ENCODE measurements at places on chromosomes 4 and X.

GRCh38 chr4:77615153-77615552, 9.5 kb downstream of the CXCL13 start:
- no peak for DNase-seq

DNA sequence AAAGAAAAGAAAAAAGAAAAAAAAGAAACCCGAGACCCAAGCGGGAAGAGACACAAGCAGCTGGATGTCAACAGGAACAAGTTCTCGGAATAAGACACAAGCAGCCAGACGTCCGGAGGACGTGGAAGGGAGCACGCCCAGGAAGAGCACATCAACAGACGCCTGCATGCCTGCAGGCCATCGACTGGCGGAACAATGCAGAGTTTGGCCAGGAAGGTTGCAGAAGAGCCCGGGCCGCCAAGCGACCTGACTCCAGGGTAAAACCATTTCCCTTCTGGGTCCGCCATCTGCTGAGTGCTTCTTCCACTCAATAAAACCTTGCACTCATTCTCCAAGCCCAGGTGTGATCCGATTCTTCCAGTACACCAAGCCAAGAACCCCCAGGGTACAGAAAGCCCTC, 95.6 kb upstream of the PRR32 start:
- DNase-seq = no peak

GRCh38 chr4:74018771-74019170, 19.7 kb downstream of the CXCL3 start:
- DNase-seq = no peak

- DNase-seq = no peak
Observed at GRCh38 chr4:108115168-108115526, 53.6 kb downstream of the LEF1 start.

- no peak for DNase-seq
Observed at GRCh38 chrX:13750812-13751211, 16.3 kb downstream of the OFD1 start.

GRCh38 chrX:154348114-154348531, 26.3 kb downstream of the FLNA start:
- DNase-seq = no peak

GRCh38 chr4:182578402-182578801, 335.2 kb downstream of the TENM3 start:
- DNase-seq = peak; percentile 30

DNA sequence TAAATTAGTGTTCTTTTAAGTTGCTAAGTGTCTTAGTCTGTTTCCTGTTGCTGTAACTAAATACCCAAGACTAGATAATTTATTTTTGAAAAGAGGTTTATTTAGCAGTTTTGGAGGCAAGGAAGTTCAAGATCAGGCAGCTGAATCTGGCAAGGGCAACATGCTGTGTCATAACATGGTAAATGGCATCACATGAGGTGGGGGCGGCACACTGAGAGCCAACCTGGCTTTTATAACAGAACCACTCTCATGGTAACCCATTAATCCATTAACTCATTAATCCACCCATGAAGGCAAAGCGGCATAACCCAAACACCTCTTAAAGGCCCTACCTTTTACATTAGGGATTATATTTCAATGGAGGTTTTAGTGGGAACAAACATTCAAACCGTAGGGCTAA, 182.2 kb upstream of the GATB start:
- DNase-seq = no peak

GRCh38 chrX:76159453-76159852, 13.4 kb upstream of the PBDC1 start:
- no peak for DNase-seq

GRCh38 chr4:178632415-178632814, 1190.2 kb upstream of the AGA start:
- no peak for DNase-seq

DNA sequence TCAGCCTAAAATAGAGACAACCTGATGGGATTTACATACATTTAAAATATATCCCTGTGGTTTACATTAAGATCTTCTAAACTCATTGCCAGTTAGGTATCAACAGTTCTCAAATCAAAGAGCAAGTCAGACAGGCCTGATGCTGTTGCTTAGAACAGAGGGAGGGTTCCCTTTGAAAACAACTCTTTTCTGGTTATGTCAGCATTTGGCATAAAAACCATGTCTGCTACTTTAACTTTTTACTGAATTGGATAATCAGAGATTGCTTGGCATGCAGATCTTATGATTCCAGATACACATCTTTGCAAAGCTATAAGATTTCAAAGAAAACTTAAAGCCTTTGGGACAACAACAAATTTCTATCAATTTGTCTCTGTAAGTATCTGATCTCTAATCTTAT, 140.8 kb downstream of the CPE start:
- no peak for DNase-seq

GRCh38 chr4:185221912-185222311, 12.5 kb downstream of the SNX25 start:
- DNase-seq = no peak

- DNase-seq = no peak
Observed at GRCh38 chr4:124183926-124184325, 528.6 kb downstream of the ANKRD50 start.

DNA sequence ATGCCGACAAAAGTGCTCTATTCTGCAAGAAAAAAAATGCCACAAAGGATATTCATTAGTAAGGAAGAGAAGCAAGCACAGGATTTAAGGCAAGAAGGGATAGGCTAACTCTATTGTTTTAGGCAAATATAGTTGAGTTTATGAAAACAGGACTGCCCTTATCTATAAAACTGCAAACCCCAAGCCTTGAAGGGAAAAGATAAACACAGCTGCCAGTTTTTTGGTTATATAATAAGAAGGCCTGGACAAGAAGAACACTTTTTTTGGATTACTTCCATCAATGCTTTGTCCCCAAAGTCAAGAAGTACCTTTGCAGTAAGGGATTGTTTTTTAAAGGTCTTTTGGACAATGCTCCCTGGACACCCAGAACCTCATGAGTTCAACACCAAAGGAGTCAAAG, 45.4 kb upstream of the WWC2 start:
- no peak for DNase-seq

Measured in lung (tissue), 17 donors.